ENCODE measurements at places on chromosomes 11 and 22. TPM values are rescaled to one million over a fixed set of nuclear protein-coding genes. Genes with fewer than 3 reads are reported as not detected.

The MS4A6E gene
- total RNA-seq: not detected

The KRTAP5-8 gene
- not detected for total RNA-seq

The CFAP300 gene
- total RNA-seq: 0.38 TPM

The CLDN5 gene
- 9.3 TPM for total RNA-seq

The VSIG2 gene
- total RNA-seq: 1.2 TPM

The DNAJB7 gene
- total RNA-seq: not detected

The FAT3 gene
- 9.2 TPM for total RNA-seq

Measured in cardiac septum (tissue), 1 donor.